ENCODE measurements at places on chromosomes 6 and 20.

DNA sequence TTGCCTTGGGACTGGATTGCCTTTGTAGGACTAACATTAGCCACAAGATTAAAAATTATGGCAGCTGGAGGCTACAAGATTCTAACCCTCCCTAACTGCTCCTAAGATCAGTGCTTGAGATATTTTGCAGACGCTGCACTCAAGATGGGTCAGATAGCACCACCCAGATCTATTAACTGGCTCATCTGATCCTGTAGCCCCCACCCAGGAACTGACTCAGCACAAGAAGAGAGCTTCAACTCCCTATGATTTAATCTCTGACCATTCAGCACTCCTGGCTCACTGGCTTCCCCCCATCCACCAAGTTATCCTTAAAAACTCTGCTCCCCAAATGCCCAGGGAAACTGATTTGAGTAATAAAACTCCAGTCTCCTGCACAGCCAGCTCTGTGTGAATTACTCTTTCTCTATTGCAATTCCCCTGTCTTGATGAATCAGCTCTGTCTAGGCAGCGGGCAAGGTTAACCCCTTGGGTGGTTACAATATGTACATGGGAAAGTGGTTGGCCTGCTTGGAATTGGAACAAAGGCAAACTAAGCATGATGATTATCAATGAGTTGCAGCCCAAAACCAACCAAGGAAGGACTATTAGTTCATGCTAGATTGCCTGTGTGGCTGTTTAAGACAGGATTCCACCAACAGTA is 111.3 kb downstream of the OR2B2 start:
- DNase-seq = no peak

DNA sequence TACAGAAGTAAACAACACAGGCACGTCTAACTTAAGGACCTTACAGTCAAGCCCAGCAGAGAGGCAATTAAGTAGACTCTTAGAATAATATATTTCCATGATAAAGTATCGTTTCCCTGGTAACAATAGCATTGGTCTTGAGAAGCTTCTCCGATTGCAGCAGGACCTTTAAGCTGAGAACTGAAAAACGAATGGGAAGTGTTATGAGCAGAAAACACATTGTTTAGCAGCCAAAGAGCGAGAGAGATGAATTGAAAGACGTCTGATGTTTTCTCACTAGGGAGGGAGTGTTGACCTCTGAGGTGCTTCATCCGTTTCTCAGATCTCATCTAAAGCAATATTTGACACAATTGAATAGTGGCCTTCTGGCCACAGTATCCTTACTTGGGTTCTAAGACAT is 855 bp downstream of the BYSL start:
- DNase-seq = no peak

DNA sequence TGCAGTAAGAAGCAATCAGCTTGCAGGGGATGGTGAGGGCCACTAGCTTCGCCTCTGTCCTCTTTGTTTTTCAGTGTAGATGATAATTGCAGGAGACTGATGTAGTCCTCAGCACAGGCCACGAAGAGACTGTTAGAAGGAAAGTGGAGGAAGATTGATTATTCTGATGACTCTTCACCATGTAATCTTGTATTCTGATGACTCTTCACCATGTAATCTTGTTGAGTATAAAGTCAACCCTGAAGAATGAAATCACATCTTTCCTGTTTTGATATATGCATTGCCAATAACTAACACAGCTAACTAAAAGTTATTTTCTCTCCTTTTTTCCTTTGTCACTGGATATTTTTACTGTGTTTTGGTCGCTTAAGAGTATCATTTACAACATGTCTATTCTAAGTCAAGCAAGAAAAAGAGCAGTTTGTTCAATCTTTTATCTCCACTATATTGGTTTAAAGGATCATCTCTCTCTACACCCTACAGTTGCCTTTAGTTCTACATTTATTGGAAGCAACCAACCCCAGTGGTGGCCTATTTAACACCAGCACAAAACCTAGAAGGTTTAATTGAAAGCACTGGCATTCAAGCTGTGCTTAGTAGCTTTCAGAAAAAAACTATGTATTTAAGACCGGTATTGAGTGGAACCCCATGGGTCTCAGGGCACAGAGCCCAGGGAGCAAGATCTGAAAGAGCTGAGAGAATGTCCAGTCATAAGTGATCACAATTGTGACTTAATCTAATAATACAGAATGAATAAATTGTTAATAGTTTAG is 107.2 kb upstream of the BTBD3 start:
- DNase-seq = no peak

DNA sequence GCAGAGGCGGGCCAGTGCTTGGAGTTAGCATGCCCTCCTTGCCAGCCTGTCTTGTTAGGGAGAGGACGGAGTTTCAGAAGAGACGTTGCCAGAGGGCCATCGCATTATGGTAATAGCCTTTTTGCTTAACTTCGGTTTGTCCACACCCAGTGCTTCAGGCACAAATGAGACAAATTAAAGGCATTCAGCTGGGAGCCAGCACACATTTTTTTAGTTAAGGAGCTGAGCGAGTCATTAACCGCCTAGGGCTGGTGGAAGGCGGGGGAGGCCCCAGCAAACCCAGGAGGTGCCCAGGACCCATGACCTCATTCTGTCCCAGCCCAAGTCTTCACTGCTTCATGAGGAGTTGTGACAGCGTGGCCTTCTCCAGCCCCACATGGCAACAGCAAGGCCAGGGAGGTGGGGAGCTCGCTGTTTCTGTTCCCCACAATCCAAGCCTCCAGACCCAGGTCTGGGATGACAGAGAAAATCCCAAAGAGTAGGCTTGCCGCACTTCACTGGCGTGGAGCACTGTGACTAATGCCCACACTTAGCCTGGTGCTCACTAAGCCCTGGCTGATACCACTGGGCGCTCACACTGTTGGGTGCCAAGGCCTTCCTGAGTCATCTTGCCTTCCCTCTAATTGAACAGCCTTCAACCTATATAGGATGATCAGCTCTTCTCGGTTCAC is 237.1 kb downstream of the ANKRD60 start:
- DNase-seq = no peak

DNA sequence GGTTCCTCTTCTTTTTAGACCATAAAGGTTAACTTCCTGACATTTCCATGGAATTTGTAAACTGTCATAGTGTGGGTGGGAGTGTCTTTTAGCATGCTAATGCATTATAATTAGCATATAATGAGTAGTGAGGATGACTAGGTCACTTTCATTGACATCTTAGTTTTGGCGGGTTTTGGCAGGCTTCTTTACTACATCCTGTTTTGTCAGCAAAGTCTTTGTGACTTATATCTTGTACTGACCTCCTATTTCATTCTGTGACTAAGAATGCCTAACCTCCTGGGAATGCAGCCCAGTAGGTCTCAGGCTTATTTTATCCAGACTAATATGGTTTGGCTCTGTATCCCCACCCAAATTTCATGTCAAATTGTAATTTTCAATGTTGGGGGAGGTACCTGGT is 149.6 kb upstream of the SYNCRIP start:
- DNase-seq = no peak

- peak; percentile 38 for DNase-seq
These were observed 38.9 kb upstream of the PMEPA1 start for GRCh38 chr20:57748601-57749130.

DNA sequence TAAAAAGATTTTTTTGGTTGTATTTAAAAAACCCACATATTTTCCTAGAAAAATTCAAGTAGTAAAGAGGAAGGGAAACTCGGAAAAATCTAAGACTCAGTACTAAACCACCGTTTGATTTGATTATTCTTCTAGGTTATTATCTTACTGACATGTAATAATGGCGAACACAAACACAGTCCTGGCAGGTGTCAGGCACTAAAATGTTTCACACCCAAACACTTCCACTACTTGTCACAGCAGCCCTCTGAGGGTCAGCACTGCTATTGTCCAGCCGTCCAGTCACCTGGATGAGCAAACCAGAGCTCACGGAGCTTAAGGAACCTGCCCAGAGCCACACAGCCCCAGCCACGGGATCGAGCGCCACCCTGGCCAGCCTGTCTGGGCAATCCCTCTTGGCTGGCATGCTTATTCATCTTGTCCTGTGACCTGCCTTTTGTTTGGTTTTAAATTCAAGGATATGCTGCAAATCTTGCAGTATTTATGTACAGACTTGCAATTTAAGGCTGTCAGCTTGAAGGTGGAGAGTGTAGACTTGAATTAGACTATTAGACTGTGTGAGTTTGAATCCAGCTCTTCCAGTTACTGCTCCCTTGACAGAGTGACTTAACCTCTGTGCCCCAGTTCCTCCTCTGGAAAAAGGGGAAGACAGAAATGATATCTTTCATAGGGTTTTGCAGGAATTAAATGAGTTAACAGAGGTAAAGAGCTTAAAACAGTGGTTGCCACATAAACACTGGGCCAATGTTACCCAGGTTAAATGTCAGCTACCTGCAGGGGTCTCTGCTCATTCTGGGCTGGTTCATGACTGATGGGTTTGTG is 82.2 kb downstream of the CDYL start:
- no peak for DNase-seq

DNA sequence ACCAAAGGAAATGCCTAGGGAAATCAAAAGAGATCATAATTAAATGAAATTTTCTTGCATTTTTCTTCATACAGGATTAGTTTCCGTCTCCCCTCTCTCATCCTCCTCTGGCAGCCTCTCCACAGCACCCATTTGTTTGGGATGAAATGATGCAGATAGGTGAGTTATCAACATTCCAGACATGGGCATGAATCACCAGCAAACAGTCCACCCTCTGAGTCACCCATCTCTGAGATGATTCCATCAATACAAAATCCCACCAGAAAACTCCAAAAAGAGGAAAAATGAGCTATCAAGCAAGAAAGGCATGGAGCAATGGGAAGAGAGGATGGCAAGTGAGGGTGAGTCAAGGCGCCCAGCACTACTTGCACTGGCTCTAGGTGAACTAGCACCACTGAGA is 11.4 kb downstream of the MC3R start:
- DNase-seq = no peak

- no peak for DNase-seq
These were observed 117.6 kb downstream of the PERP start for GRCh38 chr6:137989664-137990063.
